ENCODE measurements at places on chromosomes 2 and 18. TPM values are rescaled to one million over a fixed set of nuclear protein-coding genes. Genes with fewer than 3 reads are reported as not detected.

DSG4 gene
- total RNA-seq: not detected

BUB1 gene
- 15.6 TPM for total RNA-seq

SLC30A3 gene
- total RNA-seq: 5.5 TPM

MYO3B gene
- 0.50 TPM for total RNA-seq

GRB14 gene
- total RNA-seq: 11.3 TPM

ARHGAP28 gene
- 27.8 TPM for total RNA-seq

GPR35 gene
- total RNA-seq: 2.1 TPM

FIGN gene
- 6.6 TPM for total RNA-seq

AFF3 gene
- 44.6 TPM for total RNA-seq

VWC2L gene
- 17.1 TPM for total RNA-seq

IL36RN gene
- 0.11 TPM for total RNA-seq

C2orf66 gene
- 0.28 TPM for total RNA-seq
